ENCODE measurements at places on chromosomes 7 and 10.

DNA sequence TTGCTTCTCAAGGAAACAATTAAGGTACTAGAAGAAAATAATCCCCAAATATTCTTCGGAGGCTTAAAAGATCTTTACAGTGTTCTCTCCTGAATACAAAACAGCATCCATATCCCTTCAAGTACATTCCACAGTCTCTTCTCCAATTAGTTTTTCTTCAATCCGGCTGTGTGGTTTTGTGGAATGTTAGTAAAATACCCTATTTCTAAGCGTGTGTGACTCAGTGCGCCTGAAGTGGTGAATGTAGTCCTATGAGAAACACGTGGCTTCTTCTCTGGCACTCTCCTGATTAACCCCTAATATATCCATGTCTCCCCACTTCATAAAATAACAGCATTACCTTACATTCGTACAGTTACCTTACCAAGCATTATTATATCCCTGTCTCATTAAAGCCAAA lies 570.2 kb downstream of the ARL4A start:
- DNase-seq = no peak

DNA sequence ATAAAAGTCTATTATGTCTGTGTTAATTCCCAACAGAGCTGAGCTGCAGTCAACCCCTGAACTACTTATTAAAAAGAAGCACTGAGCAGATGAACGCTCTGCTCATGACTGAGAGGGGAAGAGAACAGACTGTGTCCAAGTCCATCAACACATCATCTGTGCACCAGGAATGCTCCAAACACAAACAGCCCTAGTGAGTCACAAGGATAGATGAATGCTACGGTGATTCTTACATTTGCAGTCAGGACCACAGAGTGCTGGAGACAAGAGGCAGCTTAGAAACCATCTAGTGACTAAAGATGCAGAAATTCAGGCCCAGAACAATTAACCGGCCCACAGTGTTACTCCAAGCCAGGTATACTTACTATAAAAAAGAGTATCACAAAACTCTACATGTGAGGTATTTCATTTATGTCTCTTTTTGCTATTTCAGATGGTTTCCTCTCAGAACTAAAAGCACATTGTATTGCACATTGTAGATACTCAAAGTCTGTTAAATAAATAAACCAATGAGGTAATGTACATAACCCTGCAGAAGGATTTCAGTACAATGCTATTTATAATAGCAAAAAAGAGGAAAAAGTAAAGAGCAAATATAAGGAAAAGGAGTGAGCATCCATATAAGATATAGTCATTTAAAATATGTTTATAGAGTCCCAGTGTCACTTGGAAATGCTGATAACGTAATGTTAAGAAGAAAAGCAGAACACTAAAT lies 159.2 kb downstream of the KCNMA1 start:
- DNase-seq = no peak

DNA sequence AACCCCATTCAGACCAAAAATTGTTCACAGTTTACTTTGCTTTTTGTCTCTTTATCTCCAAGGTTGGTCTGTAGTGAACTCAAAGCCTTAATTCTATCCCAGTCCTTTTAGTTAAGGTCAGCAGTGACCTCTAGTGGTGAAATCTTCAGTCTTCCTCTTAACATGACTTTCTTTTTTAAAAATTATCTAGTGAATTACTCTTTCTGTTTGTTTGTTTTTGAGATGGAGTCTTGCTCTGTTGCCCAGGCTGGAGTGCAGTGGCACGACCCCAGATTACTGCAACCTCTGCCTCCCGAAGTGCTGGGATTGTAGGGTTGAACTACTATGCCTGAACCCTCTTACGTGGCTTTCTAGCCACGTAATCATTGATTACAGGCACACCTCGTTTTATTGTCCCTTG lies 25.0 kb downstream of the ZNF487 start:
- peak; percentile 21 for DNase-seq

DNA sequence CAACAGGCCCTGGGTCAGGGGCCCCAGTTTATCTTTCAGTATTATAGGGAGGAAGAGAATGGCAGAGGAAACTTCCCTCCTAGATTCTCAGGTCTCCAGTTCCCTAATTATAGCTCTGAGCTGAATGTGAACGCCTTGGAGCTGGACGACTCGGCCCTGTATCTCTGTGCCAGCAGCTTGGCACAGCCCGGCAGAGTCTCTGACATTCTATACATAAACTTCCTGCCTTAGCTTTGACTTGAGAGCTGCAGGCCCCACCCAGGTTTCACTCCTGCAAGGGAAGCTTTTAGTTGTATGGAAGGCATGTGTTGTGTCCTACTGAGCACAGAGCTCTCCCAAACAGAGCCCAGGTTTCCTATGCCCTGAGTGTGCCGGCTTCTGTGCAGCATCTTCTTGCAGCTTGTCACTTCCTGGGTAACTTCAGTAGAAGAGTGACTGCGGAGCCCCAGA lies 205.6 kb upstream of the PRSS58 start:
- DNase-seq = no peak

DNA sequence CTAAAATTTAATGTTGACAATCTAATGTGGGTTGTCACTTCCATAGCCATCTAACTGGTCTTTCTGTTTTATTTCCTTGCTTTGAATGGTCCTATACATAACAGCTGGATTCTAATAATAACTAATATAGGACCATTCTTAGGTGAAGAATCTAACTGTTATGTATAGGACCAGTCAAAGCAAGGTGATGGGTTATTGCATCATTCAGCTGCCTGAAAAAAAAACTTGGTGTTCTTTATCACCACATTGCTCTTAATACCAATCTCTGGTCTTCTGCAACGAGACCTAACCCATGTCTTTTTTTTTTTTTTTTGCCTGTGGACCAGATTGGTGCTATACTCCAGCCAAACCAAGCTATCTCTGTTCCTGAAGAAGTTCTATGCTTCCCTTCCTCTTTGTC lies 45.7 kb upstream of the SLC39A12 start:
- DNase-seq = no peak

- no peak for DNase-seq
Observed at GRCh38 chr10:70284542-70285475, 1.0 kb upstream of the NPFFR1 start.

DNA sequence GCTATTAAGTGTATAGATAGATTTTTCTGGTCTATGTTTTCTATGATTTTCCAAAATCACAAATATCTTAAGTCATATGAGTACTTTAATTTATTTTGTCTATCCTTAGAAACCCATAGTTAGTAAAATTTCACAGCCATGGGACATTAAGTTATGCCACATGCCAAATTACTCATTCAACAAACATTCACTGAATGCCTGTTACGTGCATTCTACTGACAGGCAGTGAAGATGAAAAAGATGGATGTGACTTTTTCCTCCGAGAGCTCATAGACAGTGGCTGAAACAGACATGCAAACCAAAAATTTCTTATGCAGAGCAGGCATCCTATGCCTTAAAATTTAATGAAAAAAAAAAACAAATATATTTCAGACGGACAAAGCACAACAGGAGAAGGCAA lies 84.9 kb downstream of the CHRM2 start:
- no peak for DNase-seq

GRCh38 chr7:8325067-8325466 lies 63.1 kb upstream of the ICA1 start:
- no peak for DNase-seq

DNA sequence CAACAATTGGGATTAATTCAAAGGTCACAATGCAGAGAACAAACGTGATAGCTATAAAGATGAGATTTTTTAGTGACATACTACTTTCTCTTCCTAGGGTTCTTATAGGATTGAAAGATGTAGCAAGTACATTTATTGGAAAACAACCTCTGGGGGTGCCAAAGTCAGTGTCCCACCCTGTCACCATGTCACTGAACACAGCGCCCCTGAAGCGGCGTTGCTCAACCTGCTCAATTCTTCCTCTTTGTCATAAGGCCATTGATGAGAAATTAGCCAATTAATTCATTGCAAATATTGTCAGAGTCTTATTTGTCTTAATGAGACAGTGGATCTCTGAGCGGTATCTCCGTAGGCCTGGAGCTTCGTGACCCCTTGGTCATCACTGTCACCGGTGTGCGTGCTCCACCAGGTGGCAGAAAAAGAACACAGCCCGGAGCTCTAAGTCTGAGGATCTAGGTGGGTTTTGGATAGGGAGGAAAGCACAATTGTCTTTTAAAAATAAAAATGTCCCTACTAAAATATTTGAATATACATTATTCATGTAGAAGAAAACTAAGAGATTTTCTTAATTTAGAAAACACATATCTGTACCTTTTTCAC lies 362.6 kb downstream of the PAXIP1 start:
- DNase-seq = no peak

- no peak for DNase-seq
Observed at GRCh38 chr10:789831-790701, 100.6 kb upstream of the DIP2C start.

GRCh38 chr10:62907470-62908212 lies 91.5 kb upstream of the EGR2 start:
- no peak for DNase-seq

- no peak for DNase-seq
Observed at GRCh38 chr7:91314591-91315323, 50.5 kb downstream of the FZD1 start.

GRCh38 chr10:99788598-99789256 lies 6.3 kb downstream of the ABCC2 start:
- no peak for DNase-seq

- DNase-seq = no peak
Observed at GRCh38 chr10:131511391-131511790, 199.9 kb upstream of the TCERG1L start.

GRCh38 chr7:98869027-98869596 lies 702 bp downstream of the TMEM130 start:
- DNase-seq = no peak

DNA sequence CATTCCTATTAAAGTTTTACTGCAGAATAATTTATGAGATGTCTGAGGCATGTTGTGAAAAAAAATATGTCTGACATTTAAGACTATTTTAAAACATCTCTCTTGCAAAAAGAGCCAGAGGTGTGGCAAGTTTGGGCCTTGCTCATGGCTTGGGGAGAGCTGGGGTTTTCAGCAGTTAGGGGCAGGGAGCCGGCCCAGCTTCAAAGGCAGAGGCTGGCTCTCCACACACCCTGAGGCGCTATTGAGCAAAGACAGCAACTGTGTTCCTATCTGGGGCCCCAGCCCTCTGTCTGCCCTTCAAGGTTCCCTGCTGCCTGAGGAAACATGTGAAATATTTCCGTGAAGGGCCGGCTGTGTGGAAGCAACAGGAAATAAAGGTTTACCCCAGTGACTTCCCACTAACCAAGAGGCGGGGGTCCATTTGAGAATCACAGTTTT lies 94.0 kb downstream of the SORBS1 start:
- DNase-seq = no peak

- DNase-seq = no peak
Observed at GRCh38 chr7:41752615-41753014, 49.7 kb upstream of the INHBA start.

- DNase-seq = no peak
Observed at GRCh38 chr10:116427671-116428070, at the start of gene PNLIPRP3. Gene PNLIPRP3 (plus strand): TSS chr10:116427847. CDS start chr10:116428013, 166 bp downstream.

DNA sequence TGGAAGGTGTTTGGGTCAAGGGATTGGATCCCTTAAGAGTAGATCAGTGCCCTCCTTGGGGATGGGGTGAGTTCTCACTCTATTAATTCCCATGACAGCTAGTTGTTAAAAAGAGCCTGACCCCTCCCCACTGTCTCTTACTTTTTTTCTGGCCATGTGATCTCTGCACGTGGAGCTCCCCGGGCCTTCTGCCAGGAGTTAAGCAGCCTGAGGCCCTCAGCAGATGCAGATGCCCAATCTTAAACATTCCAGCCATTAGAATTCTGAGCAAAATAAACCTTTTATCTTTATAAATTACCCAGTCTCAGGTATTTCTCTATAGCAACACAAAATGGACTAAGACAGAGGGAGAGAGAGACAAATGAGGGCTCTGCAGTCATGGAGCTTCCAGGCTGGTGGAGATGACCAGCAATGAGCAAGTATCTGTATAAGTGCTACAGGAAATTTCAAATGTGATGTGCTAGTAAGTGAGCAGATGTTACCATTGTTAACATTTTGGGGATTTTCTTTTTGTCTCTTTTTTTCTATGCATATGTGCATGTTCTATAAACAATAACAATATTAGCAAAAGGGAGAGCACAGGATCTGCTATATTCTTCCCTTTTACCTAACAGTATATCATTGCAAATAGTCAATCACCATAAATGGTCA lies 26.7 kb downstream of the PLPP4 start:
- no peak for DNase-seq

DNA sequence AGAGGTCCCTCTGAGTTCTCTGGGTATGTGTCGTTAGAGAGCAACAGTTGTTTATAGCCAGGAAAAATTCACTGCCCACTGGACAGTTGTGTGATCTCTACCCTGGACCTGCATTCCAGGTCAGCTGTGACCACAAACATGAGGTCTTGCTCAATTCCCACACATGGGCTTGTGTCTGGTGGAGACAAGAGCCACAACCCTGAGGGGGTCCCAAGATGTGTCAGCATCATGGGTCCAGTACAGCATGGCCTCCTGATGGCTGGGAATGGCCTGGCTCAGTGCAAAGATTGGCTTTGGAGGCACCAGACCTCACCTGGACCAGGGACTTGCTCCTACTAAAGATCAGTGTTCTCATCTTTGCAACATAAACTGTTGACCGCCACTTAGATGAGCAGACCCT lies 751.6 kb downstream of the GRID1 start:
- DNase-seq = no peak

- DNase-seq = no peak
Observed at GRCh38 chr10:131200856-131201470, 110.6 kb downstream of the TCERG1L start.

DNA sequence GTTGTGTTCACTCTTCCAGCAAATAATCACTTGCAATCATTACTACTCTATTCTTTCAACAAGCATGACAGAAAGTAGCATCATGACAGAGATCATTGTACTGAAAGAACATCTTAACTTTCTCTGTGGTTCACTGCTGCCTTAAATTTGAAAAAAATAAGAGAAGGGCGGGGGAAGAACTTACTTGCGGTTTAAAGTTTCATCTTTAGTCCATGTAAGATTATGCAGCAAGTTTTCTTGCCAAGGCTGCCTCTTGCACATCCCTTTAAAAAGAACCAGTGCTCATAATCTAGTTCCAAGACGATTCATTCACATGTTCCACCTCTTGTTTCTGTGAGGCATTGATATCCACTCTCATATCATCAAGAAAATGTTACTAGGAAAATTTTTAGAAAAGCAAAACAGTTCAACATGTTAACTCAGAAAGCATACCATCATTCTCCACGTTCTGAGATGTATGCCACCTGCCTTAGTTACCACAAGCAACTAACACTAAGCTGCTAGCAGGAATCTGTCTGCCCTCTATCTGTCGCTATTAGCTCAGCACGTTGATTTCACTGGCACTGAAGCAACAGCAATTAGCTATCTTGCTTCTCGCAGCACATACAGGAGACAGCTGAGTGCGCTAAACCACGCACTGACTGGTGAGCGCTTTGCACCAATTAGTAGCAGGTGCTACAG lies at the start of gene PCDH15:
PCDH15 (minus strand) TSS at position 491 of the 681 bp plus-strand sequence. CDS start 136,969 bp downstream, outside the sequence.
- peak; percentile 8 for DNase-seq

DNA sequence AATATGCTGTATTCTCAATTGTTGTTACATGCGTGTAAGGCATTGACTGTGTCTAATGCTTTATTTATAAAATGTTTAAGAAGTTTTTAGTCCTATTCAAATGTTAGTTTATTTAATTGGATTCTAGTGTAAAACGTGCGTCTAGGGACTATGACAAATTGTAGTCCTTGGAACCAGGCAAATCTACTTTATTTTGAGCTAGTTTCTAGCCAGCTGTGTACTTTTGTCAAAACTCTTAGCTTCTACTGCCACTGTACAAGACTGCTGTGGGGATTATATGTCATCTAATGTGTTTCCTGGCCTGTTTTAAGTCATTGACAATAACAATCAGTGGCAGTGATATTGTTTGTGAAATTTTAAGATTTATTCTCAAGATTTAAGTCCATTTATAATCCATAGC lies 220.5 kb upstream of the SEMA3D start:
- no peak for DNase-seq

All from NCI-H1417 treated with DMSO at 0.1 percent for 48 hours (cell line).